HEK293T (cell line): ENCODE measurements at places on chromosomes 6 and 20.

DNA sequence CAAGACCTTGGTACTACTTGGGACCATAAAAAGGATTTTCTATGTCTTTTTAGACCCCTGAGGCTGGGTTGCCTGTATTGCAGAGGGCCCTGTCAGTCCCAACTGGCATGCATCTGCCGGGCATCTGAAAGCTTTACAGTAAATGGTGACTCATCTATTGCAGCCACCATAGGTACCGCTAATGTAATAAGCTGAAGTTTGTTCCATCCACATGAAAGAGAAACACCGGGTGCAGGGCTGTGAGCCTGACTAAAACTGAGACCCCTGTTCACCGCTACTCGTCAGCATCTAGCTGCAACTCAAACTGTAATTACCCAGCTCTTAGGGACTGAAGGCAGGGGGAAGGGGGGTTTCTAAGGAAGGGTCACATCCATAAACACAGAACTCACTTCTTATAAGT lies 49.5 kb downstream of the TRERF1 start:
- no peak for DNase-seq

- no peak for DNase-seq
These were observed 132.7 kb upstream of the TMEM170B start for GRCh38 chr6:11404838-11405237.

DNA sequence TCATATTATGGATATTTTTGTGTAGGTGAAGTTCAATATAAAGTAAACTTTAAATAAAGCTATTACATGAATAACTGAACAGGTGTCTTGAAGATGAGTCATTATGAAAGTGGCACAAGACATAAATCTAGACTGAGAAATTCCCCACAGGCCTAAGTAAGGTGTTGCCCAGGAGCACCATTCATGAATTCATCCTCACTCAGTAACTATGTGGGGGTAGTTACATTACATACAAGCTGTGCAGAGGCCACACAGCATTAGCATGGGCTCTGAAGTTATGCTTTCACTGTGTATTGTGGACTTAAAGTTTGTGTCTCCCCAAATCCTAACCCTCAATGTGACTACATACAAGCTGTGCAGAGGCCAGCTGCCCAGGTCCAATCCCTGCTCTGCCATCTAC lies 65.9 kb downstream of the BCAS1 start:
- DNase-seq: no peak

DNA sequence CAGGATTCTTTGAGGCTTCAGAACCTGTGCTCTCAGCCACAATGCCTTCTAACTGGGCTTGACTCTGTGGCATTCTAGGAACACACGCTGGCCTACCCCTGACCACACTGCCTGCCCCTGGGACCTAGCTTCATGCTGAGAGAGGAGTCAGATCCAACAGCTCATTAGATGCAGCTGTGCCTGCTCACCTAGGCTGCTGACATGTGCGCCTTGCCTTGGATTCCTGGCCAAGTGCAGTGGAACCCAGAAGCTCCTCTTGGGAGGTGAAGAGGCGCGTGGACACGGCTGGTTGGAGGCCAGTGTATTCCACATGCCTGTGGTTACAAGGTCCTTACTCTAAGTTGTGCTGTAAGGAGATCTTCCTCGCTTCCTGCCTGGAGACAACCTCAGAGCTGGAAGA lies 24.7 kb upstream of the KCNK16 start:
- DNase-seq: no peak

DNA sequence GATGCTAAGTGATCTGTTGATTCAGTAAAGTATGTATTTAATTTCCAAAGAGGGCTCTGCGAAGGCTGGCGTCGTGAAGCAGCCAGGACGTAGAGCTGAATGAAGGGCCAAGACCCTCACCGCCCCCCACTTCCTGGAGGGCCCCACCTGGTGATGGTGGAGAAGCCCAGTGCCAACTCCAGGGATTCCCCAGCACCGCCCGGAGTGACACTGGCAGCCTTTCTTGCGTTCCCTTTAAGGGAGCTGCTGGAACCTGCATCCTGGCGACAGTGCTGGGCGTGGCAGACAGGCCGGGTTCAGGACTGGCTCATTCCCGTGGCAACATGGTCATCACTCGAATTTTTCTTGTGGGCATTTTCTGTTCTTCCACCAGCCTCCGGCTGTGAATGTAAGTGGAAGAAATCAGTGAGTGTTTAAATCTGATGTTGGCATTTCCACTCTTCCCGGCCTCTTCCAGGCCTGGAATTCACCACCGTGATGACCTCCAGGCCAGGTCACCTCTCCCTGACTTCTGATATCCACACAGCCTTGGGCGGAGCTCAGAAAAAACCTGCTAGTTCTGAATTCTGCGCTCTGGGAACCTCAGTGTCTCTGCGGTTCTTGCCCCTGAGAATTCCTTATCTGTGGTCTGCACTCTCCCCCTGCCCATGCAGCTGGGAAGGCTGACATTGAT lies 57.4 kb upstream of the DACT2 start:
- no peak for DNase-seq

DNA sequence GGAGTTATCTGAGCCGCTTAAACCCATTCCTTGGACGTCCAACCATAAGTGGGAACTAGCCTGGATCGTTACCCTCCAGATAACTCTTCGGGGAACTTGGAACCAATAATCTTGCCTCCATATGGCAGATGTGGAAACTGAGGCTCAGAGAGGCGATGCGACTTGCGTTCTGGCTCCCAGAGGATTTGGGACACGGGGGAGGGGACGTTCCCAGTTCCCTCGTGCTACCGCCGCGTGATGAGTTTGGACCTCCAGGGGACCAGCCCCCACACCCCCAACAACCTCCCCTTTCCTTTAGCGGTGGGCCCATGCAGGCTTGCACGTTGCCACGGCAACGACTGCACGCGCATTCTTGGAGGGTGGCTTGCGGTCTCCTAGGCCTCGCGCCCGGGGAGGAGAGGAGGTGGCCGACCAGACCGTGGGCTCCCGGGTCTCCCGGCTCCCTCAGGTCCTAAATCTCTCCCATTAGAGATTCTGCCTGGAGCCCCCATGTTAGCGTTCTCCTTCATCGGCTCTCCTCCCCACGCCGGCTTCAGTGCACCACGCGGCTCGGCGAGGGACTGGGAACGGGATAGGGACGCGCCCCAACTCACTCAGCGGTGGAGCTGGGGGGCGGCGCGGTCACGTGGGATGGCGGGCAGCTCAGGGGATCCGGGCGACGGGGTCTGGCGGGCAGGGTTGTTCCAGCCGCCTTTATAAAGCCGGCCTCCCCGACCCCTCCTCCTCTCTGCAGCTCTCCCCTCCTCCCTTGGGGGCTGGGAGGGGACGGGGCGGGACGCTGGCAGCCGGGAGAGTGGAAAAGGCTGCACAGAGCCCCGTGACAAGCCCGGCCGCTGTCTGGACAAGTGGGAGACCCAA lies at the start of gene PLTP:
PLTP (minus strand) TSS at position 670 of the 858 bp plus-strand sequence. CDS start 703 bp downstream, outside the sequence.
- DNase-seq: no peak

GRCh38 chr6:125910527-125910926 lies 46.0 kb upstream of the HINT3 start:
- no peak for DNase-seq

- DNase-seq: no peak
These were observed 16.7 kb downstream of the TAB2 start for GRCh38 chr6:149334201-149334600.

DNA sequence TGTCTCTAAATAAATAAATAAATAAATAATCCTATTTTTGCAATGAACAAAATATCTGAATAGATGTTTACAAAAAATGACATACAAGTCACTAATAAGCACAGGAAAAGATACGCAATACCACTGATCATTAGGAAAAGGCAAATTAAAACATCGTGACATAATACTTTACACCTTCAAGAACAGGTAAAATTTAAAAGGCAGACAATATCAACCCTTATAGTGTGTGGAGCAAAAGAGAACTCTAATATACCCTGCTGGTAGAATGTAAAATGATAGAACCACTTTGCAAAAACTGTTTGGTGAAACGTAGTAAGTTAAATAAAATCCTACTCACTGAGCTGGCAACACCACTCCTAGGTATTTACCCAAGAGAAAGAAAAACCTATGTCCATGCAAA lies 67.4 kb downstream of the ZMYND8 start:
- DNase-seq: no peak

- DNase-seq: no peak
These were observed 886.6 kb upstream of the ADGRB3 start for GRCh38 chr6:67748521-67748920.

DNA sequence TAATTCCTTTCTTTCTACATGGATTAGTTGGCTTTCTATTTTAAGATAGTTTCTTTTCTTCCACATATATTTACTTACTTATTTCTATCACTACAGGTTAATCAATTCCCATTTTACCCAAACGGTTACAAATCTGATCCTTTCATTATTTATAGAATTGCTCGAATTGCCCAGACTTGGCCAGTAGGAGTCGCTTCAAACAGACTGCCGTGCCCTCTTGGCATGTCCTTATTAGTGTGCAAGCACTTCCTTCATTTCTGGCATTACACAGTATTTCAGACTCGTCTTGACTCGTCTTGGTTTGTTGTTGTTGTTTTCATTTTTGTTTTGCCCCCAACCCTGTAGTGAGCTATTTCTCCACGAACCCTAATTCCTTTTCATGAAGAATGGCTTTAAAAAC lies 74.6 kb downstream of the SAMD3 start:
- DNase-seq: peak; percentile 16

- no peak for DNase-seq
These were observed 14.2 kb downstream of the GFRA4 start for GRCh38 chr20:3648951-3649350.

GRCh38 chr6:129774697-129775447 lies 64.9 kb upstream of the ARHGAP18 start:
- peak; percentile 88 for DNase-seq

GRCh38 chr20:54389596-54390280 lies 85.7 kb upstream of the DOK5 start:
- no peak for DNase-seq

DNA sequence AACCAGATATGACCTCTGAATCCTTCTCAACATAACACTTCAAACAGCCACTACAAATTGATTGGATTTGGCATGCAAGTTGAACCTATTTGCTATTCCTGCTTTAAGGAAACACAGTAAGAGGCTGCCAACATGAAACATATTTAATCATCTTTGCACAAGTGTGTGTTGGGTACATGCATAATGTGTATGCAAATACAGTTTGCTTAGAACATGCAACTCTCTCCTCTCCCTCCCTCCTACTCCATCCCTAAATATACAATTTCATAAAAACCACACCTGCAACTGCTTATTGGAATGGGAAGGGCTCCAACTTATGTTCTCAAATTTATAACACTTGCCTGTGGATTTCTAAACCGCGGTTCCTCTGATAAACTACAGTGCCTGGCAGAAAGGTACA lies 71.5 kb downstream of the CD83 start:
- DNase-seq: no peak

- peak; percentile 52 for DNase-seq
These were observed 18.1 kb upstream of the SIRPA start for GRCh38 chr20:1876975-1877608.

- DNase-seq: no peak
These were observed 16.8 kb upstream of the SIRPG start for GRCh38 chr20:1674361-1674760.

DNA sequence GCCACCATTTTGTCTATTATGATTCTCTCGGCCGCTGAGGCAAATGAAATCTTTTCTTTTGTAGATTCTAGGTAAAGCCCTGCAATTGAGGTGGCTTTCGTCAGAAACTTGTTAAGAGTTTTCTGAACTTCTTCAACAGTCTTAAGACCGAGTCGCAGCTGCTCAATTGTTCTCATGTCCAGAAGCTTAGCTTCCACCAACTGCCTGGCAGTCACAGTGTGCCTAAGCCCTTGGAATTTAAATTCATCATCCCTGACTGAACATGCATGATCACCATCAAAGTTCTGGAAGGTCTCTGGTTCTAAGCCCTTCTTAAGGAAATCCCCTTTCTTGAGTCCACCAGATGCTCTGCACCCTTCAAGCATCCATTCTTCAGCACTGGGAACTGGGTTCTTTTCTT lies 25.7 kb downstream of the DST start:
- no peak for DNase-seq

DNA sequence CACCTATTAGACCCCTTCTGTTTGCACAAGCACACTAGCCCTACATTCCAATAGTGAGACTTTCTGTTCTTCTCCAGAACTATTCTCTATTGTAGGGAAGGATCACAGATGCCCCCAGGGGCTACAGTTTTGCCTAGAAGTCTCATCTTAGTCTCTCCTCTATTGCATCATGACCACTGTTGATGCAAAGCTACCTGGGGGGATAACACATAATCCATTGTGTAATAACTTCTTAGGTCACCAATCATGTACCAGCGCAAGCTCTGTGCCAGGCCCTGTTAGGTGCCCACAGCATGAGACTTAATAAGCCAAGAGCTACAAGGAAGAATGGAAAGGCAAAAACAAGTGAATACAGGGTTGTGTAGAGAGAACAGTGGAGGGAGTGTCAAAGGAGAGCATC lies 98.1 kb upstream of the TNFAIP3 start:
- DNase-seq: no peak

DNA sequence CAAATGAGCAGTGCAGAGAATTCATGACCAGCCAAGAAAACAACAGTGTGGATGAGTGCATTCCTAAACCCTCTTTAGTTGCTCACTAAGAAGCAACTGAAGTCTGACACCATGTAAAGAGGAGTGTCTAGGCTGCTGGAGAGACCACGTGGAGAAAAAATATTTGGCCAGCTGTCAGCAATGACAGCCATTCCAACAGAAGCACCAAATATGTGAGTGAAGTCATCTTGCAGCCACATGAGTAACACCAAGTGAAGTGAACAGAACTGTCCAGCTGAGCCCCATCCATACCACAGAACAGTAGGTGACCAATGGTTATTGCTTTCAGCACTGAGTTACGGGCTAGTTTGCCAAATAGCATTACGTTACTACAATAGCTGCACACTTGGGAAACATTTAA lies 89.4 kb downstream of the TBXT start:
- no peak for DNase-seq

DNA sequence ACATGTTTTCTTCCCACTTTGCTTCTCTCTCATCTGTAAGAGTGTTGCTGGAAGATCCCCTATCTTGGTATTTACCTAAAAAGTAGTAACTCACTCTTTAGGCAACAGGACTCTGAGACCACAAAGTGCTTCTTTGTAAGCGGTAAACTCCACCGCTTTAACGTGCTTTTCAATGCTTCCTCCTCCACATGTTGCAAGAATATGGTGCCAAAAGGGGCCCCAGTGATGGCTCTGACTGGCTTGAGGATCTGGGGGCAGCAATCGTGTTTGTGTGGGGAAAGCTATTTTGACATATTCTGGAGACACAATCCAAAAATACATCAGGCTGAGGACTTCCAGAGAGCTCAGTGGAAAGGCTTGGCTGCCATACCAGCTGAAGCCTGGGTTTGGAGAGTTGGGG lies 12.4 kb upstream of the CPNE5 start:
- no peak for DNase-seq

DNA sequence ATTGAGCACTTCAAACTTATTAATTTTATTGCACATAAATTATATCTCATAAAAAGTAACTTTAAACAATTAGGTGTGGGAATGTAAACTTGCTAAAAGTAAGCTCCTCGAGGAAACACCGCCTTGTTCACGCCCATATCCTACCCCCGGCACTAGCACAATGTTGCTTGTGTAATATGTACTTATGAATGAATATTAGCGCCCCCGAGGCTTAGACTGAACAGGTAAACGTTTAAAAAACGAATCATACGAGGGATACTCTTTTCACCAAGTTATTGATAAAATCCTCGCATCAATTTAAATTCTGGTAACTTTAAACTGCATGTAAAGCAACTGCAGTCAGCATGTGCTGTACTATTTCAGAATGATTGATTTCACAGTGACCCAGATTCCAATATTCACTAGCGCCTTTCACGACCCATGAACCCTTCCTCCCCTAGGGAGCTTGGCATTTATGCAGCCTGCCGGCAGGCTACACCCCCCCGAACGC lies 637 bp downstream of the TFB1M start:
- DNase-seq: no peak
